ENCODE measurements at places on chromosomes 7 and 10.
A peak's percentile ranks its signal among the peaks of the same experiment; 100 is the strongest.

- no peaks in the 10 kb centered on the region for H3K4me1 ChIP-seq
- no peaks in the 10 kb centered on the region for H3K27me3 ChIP-seq
- H3K36me3 ChIP-seq, result no peaks in the 10 kb centered on the region
- no peak overlapping the region for H3K27ac ChIP-seq
- H3K4me3 ChIP-seq, result no peak overlapping the region
Measured at GRCh38 chr10:63409465-63410027, 56.2 kb downstream of the JMJD1C start.

DNA sequence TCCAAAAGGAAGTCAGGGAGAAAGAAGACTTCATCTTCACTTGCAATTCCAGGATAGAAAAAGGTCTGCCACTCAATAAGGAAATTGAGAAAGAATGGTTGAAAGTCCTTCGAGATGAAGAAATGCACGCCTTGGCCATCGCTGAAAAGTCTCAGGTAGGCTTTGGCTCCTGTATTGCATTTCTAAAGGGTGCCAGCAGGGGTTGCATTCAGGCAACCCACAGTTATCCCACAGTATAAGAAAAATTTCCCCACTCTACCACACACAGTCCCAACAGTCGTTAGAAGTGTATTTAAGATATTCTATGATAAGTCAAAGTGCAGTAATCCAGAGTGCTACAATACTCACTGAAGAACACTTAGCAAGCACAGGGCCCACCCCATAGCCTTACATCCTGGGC, 93.4 kb upstream of the FGL2 start:
- no peak overlapping the region for H3K27ac ChIP-seq
- H3K36me3 ChIP-seq, result no peaks in the 10 kb centered on the region
- no peak for DNase-seq
- H3K27me3 ChIP-seq, result no peaks in the 10 kb centered on the region
- H3K4me3 ChIP-seq, result no peak overlapping the region

DNA sequence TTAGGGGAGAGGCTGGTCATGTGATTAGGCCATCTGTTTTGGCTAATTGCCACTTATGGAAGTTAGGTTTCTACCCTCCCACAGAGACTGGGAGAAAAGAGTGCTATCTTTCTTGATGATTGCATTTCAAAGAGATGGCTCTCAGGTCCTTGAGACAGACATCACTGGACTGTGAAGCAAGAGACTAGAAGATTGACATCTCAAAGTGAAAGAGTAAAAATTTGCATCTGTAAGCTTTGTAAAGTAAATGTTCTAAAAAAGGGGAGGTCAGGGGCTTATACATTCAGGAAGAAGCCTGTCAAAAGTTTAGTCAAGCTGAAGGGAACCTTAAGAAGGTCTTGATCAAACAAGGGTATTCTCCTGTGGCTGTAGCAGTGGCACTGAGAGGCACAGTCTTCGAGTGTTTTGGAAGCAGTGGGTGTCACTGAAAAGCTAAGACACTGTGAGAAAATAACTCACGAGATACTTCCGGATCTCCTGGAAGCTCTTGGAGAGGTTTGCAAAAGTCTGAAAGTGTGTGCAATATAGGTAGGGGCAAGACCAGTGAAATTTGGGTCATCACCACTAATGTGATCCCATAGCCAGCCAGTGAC, 342.1 kb downstream of the PHF14 start:
- H3K4me3 ChIP-seq, result no peak overlapping the region
- H3K27me3 ChIP-seq, result no peaks in the 10 kb centered on the region
- H3K4me1 ChIP-seq, result no peaks in the 10 kb centered on the region
- no peak for DNase-seq
- H3K36me3 ChIP-seq, result no peaks in the 10 kb centered on the region

DNA sequence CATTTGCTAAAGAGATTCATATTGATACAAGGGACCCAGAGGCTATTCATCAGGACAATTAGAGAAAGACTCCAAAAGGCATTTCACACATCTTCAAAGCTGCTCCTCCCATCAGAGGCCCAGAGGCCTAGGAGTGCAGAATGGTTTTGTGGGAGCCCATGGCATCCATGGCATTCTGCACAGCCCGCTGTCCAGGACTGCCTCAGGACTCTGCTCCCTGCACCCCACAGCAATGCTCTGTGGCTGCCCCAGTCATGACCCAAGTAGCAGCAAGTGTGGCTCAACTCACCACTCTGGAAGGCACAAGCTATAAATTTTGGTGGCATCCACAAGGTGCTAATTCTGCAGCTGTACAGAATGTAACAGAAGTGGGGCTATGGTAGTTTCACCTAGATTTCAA, 38.5 kb downstream of the ZNF438 start:
- H3K27me3 ChIP-seq, result no peaks in the 10 kb centered on the region
- no peak for DNase-seq
- H3K36me3 ChIP-seq, result no peaks in the 10 kb centered on the region
- H3K4me1 ChIP-seq, result peaks cover 17% of the 10 kb centered on the region
- H3K4me3 ChIP-seq, result no peak overlapping the region

- no peak overlapping the region for H3K27ac ChIP-seq
- no peaks in the 10 kb centered on the region for H3K36me3 ChIP-seq
- peaks cover 17% of the 10 kb centered on the region for H3K4me1 ChIP-seq
- H3K27me3 ChIP-seq, result no peaks in the 10 kb centered on the region
Measured at GRCh38 chr7:36951257-36951697, 227.0 kb upstream of the AOAH start.

GRCh38 chr7:26372704-26373103, 81.0 kb downstream of the SNX10 start:
- no peak overlapping the region for H3K4me3 ChIP-seq
- no peak overlapping the region for H3K27ac ChIP-seq
- H3K36me3 ChIP-seq, result no peaks in the 10 kb centered on the region

DNA sequence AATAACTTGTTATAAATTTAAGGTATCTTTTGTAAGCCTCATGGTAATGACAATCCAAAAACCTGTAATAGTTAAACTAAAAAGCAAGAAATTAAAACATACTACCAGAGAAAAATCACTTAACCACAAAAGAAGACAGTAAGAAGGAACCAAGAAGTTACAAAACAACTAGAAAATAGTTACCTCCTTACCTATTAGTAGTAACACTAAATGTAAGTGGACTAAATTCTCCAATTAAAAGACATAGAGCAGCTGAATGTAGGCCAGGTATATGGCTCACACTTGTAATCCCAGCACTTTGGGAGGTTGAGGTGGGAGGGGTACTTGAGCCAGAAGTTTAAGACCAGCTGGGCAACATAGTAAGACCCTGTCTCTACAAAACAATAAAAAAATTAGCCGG, 84.0 kb downstream of the SNX13 start:
- H3K4me1 ChIP-seq, result no peaks in the 10 kb centered on the region
- peaks cover 60% of the 10 kb centered on the region for H3K36me3 ChIP-seq
- no peak overlapping the region for H3K27ac ChIP-seq
- H3K27me3 ChIP-seq, result no peaks in the 10 kb centered on the region
- no peak overlapping the region for H3K4me3 ChIP-seq

DNA sequence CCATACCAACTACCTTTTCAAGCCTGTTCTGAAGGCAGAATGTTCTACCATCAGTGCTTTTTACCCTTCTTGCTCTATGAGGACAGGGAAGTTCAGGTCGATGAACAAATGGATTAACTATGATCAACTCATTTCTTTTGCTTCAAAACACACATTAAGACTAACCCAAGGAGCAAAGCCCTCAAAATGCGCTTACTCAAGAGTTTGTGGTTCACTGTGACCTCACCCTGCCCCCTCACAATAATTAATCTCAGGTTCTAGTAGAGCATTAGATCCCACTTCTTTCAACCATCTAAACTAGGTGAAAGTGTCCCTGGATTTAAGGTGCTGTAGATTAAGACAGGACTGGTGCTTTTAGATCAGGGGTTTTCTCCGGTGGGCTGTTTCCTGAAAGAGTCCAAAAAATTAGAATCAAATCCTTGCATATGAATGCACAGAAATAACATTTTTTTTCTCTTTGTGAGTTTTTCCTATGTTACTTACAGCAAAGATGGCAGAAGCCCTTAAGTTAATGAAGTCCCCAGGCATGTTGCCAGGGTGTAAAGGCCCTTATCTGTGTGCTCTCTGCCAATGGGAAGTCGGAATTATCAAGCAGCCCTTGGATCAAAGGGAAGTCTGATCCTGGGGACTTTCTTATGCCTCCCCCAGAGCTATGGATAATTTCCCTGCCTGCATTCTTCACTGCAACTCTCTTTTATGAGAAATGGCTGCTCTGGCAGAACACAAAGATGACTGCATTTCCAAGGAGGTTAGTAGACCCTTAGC, 205.5 kb upstream of the STK17A start:
- no peak overlapping the region for H3K4me3 ChIP-seq
- DNase-seq, result no peak
- H3K4me1 ChIP-seq, result no peaks in the 10 kb centered on the region
- no peaks in the 10 kb centered on the region for H3K36me3 ChIP-seq
- no peaks in the 10 kb centered on the region for H3K27me3 ChIP-seq
- H3K27ac ChIP-seq, result no peak overlapping the region

GRCh38 chr10:122462533-122463465, 1.4 kb downstream of the HTRA1 start:
- DNase-seq, result no peak
- peaks cover 46% of the 10 kb centered on the region for H3K4me1 ChIP-seq
- H3K36me3 ChIP-seq, result no peaks in the 10 kb centered on the region
- H3K27ac ChIP-seq, result peak overlapping the region; percentile 85
- no peaks in the 10 kb centered on the region for H3K27me3 ChIP-seq

All from esophagus squamous epithelium (tissue), 5 donors.